ENCODE measurements at places on chromosomes 1 and 21. TPM values are rescaled to one million over a fixed set of nuclear protein-coding genes. Genes with fewer than 3 reads are reported as not detected.

GRCh38 chr1:206503591-206504362 is 3.6 kb upstream of the RASSF5 start:
- DNase-seq, result no peak

DNA sequence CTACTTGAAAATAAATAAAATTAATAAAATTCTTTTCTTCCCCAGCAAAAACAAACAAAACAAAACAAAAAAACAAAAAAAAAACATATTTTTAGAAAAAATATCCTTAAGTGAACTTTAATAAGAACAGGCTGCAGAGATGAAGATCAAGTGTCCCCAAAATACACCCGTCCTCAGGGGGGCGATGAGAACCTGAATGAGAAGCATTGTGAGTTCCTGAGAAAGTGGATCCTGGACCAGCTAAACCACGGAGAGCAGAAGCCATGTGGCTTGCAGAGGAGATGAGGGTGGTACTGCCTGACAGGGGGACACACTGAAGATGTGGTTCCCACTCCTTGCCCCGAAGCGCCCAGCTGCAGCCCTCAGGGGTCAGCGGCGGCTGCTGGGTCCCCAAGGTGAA is 89.3 kb downstream of the ITPKB start:
- no peak for DNase-seq

GRCh38 chr21:30491963-30492428 is at the start of gene KRTAP19-3:
Gene KRTAP19-3 (minus strand): TSS chr21:30492013. CDS start chr21:30491957, 56 bp downstream.
- no peak for DNase-seq

DNA sequence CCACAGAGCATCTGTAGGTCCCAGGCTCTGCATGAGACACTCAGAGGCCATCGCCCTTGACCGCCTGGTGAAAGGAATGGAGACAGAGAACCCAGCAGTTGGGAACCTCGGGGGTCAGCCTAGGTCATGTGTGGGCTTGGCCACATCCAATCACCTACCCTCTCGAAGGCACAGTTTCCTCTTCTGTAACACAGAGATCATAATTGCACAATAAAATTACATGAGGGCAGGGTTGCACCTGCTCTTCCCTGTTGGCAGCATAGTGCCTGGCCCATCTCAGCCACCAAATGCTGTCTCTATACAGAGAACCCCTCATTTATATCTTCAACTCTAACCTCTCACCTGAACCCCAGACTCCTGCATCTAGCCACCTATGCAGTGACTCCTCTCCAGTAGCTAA is 418.1 kb upstream of the VAMP3 start:
- no peak for DNase-seq

DNA sequence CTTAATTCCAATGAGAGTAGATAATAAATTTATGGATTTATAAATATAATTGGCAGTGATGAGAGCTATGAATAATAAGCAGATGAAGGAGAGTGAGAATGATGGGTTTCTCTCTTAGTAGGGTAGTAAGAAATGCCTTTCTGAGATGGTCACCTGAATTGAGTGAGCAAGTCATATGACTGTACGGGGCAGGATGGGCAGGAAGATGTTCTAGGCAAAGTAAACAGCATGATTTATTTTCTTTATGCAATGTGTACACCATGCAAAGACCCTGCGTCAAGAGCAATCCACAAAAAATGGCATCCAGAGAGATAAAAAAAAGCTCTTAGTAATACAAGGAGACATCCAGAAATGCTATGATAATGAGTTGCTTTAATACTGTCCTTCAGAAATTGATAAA is 409.9 kb downstream of the HLX start:
- no peak for DNase-seq

GRCh38 chr1:116832308-116832931 is 77.3 kb upstream of the PTGFRN start:
- no peak for DNase-seq

DNA sequence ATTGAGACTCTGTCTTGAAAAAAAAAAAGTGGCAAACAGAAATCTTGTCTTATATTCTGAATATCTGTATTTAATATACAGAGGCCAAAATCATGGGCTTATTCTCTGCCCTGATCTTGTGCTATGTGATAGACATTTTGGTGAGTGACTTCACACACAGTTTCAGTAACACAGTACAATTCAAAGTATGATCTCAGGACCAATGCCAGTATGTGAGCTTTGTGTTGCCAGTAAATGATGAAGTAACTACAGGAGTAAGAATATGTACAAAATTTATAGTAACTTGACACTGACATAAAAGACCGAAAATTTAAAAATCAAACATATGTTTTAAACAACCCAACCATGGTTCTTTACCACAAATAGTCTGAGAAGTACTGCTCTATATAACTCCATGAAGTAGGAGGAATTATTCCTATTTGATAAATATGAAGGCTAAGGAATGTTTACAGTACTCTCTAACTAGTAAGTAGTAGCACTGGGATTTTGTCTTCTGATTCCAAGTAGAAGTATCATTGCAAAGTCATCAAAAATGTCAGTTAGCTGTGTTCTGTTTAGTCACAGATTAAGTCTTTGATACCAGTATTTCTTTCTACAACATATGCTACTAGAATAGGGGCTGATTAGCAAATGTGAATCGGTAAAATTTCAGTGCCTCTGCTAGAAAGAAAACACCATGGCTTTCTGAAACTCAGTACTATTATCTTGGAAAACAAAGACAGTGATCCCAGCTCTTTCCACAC is 25.3 kb downstream of the DPH5 start:
- no peak for DNase-seq

DNA sequence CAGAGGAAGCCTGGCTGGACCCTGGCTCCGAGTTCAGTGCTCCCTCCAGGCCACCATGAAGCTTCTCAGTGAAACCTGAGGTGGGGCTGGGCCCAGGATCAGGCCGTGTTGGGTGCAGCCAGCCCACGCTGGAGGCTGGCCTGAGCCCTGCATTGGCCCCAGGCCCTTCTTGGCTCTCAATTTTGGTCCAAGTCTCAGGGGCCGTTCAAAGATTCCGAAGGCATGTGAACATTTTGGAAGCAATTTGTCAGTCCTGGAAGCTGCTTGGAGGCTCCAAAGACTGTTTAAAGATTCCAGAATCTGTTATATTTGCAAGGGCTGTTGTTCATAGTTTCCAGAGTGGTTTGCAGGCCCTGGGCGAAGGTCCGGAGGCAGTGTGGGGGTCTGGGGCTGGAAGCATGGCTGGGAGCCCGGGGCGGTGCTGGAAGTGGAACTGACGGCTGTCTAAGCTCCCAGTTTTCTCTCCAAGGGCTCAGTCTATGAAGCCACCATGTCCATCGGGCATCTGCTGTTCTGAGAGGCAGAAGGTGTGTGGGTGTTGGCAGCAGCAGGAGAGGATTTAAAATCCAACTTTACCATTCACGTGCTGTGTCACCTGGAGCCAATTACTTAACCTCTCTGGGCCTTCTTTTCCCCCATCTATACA is 104.9 kb downstream of the EPHB2 start:
- no peak for DNase-seq

DNA sequence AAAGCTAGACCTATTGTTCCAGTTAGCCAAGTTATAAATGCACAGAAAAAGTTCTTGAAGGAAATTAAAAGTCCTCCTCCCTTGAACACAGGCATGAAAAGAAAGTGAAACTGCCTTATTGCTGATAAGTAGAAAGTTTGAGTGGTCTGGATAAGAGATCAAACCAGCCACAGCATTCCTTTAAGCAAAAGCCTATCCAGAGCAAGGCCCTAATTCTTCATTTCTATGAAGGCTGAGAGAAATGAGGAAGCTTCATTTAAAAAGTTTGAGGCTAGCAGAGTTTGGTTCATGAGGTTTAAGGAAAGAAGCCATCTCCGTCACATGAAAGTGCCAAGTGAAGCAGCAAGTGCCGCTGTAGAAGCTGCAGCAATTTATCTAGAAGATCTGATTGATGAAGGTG is 2.7 kb upstream of the SSX2IP start:
- DNase-seq, result no peak

DNA sequence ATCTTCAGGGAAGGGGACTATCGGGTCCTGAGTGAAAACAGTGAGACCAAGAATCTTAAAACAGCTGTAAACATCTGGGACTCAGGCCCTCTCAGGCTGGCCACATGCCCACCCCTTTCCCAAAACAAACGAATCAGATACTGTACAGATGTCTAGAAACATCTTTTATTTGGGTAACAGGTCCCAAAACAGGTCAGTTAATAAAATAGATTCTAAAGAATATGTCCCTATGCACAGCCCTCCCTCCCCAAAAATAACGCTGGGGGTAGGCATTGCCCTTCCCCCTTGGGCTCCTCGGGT is 499 bp upstream of the CRTC2 start:
- no peak for DNase-seq

DNA sequence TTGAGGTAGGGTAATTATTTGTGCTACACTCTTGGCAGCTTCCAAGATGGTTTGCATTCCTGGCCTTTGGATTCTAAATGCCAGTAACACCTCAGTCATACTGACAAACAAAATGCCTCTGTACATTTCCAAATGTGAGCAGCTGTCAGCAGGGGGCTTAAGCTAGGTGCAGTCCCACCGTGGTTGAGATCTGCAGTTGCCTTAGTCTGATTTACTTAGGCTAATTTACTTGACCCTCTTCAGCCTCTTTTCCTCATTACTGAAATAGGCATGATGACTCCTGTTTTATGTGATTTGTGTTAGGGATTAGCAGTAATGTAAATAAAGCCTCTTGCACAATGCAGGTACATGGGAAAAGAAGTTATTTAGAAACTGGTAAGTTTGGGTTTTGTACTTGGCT is 13.5 kb upstream of the SPATA1 start:
- no peak for DNase-seq

GRCh38 chr1:177106614-177107365 is 57.7 kb downstream of the ASTN1 start:
- DNase-seq, result no peak

DNA sequence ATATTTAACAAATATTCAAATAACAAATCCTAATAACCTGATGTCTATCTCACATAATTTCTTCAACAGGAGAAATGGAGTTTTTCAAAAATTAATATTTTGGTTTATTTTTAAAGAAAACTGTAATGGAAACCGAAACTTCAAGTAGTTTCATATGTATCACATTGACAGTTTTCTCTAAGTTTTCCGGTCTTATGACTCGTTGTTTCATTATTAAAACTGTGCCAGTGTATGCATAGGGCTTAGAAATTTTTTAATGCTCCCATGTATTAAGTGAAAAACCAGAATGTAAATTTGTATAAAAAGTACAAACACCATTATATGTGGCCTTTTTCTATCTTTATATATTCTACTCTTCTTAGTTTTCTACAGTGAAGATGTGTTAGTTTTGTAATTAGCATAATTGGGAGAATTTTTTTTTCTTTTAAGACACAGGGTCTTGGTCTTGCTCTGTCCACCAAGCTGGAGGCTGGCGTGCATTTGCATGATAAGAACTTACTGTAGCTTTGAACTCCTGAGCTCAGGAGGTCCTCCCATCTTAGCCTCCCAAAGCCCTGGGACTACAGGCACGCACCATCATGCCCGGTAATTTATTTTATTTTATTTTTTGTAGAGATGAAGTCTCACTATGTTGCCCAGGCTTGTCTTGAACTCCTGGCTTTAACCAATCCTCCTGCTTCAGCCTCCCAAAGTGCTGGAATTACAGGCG is 43.9 kb upstream of the SAMSN1 start:
- no peak for DNase-seq

DNA sequence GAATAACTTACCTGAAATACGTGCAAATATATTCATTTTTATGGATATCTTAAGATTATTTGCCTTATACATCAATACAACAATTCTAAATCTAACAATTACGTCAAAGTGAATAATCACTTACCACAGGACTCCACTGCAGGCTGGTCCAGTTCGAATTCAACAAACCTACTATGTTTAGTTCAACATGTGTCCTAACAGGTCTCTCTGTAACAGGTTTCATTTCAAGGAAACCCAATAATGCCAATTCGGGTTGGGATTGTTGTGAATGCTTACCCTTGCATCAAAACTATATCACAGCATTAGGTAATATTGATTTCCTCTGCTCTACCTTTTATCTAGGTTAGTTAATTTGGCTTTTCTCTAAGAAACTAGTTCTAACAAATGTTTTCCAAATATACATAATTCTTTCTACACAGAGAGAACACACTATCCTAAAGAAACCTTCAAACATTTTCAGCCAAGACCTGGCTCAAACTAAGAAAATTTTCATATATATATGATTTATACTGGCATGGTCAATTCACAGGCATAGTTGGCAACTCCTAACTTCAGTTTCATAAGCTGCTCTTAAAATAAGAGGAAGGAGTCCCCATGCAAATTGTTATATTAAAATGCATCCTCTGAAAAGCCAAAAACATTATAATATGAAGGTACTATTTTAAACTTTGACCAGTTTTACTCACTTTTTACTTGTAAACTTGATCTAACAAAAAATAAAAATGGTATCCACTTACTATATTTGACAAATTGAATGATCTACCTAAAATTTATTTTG is 4.5 kb downstream of the IVNS1ABP start:
- no peak for DNase-seq

Gene SLC16A4
- 3.5 TPM for total RNA-seq

Gene SH2D5
- 0.30 TPM for total RNA-seq

Gene TDRD10
- 2.2 TPM for total RNA-seq

Gene ZSCAN20
- 1.3 TPM for total RNA-seq

Gene CHAF1B
- 0.43 TPM for total RNA-seq

Measured in left lobe of liver (tissue), 2 donors.